ENCODE measurements at places on chromosomes 6 and 20. TPM values are rescaled to one million over a fixed set of nuclear protein-coding genes. Genes with fewer than 3 reads are reported as not detected.

The GUCA1A gene
- not detected for total RNA-seq

The OSER1 gene
- 36.1 TPM for total RNA-seq

The MYBL2 gene
- total RNA-seq: 41.9 TPM

The GMPR gene
- total RNA-seq: 32.3 TPM

The TGM2 gene
- 674 TPM for total RNA-seq

The RFX6 gene
- total RNA-seq: not detected

The TOMM34 gene
- 38.0 TPM for total RNA-seq

The IL17A gene
- total RNA-seq: not detected

The TLDC2 gene
- total RNA-seq: not detected

The FKBP1C gene
- total RNA-seq: 0.40 TPM

The HLA-DMB gene
- total RNA-seq: not detected

The HLA-DPB1 gene
- total RNA-seq: 10.3 TPM

The MED23 gene
- total RNA-seq: 30.3 TPM

- no peak for DNase-seq
Observed at GRCh38 chr6:28134015-28134414, 7.7 kb upstream of the ZKSCAN8 start.

- no peak for DNase-seq
Observed at GRCh38 chr6:37686111-37686510, 11.6 kb downstream of the MDGA1 start.

DNA sequence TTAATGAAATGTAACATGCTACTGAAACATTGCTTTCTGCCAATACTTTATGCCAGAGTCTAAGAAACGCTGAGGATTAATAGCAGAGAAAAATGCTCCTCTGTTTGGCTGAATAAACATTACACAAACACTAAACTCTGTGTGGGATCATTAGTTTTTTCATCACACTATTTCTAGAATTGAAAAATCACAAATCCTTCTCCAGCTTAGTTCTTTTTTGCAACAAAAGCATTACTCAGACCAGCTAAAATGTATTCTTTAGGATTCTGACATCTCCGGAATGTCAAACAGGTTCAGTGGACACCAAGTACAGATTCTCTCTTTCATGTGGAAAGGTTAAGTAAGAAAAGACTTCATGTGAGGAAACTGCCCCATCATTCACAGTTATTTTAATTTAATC lies 226.9 kb downstream of the SIM1 start:
- no peak for DNase-seq

DNA sequence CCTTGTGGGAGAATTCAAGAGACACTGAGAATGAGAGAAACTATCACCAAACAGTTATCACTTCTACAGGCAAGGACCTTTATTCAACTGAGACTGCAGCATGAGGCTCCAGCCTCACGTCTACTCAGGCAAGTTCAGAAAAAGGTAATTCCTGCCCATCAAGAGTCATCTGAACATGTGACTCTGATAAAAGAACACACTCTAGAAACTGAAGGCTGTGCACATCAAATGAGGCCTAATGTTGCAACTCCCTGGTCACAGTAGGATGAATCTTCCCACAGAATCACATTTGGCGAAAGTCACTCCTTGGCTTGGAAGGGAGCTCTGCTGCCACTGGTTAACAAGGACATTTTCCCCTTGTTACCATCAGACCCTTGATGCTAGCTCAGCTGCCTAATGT lies 71.2 kb upstream of the EMILIN3 start:
- no peak for DNase-seq

- DNase-seq: no peak
Observed at GRCh38 chr6:140001821-140002341, 627.4 kb upstream of the CITED2 start.

DNA sequence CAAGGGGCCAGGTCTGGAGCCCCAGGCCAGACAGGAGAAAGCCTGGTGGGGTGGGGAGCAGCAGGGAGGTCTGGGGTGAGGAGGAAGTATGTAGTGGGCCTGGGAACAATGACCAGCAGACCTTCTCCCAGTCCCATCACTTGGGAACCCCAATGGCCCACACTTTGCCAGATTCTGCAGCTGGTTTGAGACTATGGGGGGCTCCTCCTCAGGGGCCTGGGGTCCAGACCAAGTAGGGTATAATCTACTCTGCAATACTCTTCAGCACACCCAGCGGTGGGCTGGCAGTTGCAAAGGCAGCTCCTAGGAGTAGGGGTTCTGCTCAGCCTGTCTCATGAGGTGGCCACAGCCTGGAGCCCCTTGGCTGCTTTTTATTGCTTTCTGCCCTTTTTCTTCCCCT lies 52.8 kb downstream of the NPEPL1 start:
- DNase-seq: no peak

DNA sequence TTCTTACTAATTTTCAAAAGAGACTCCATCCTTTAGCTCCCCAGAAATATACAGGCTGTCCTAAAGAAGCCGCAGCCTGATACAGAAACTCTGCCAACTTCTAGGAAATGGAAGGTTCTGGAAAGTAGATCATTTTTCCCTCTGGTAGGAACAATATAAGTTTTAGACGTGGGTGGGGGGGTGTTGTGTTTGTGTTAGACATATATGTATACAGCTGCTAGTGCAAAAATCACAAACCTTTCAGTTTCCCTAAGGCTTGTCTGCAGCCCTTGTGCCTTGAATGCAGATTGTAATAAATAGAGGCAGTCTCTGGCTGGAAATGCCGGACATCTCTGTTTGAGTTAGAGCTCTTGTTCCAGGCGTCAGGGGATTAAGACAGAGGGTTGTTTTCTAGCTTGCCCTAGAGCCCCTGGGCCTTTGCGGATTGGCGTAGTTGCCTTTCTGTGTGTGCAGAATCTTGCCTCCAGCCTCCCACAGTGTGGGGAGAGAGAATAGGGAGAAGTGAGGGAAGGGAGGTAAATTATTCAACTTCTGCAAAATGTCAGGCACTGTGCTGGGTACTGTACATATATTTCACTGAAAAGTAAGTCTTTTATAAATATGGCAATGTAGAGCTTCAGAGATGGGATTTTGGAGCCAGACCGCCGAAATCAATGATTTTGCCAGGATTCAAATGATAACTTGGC lies 269.7 kb downstream of the PRL start:
- DNase-seq: no peak

DNA sequence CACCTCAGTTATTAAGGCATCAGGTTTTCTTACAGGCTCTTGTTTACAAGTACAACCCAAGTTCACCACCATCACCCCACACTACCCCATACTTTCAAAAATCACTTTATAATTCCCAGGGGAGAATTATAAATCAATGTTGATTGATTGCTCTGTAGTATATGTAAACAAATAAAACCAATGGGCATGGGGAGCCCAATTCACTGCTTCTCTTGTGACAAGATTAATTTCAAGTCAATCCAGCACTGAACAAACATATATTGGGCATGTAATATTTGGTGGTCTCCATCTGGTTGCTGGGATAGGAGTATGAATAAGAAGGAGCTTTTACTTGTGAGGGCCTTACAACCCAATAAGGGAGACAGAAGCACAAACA lies 95.8 kb downstream of the CLVS2 start:
- DNase-seq: no peak

GRCh38 chr6:159233365-159234101 lies 64.3 kb downstream of the FNDC1 start:
- DNase-seq: no peak

DNA sequence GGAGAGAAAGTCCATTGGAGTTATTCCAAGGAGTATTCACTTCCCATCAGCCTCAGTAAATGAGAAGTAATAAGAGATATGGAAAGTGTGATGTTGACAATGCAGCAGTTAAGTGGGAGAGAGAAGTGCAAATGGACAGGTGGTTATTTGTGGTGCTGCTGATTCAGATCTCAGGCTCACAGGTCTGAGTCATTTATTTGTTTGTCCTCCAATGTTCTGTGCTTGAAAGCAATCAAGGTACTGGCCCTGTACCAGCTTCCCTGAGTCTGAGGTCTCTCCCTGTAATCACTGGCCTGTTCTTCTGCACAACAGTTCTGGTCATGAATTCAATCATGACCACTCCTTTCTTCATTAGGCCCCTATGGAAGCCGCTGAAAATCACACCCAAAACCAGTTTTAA lies 827.7 kb downstream of the MAFB start:
- DNase-seq: no peak

DNA sequence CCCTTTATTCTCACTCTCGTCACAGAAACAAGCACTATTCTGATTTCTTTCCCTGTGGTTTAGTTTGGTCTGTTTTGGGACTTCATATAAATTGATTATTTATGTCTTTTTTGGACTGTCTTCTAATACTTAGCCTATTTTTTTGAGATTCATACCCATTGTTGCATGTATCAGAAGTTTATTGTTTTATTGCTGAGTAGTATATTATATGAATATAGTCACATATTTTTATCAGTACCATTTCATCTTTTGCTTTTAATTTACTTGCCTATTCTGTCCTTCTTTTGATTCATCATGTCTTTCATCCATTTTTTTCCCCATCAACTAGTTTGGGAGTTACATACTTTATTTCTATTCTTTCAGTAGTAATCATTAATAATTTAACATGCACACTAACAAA lies 112.0 kb downstream of the ID4 start:
- DNase-seq: no peak

- DNase-seq: no peak
Observed at GRCh38 chr6:11773013-11773412, 5.6 kb downstream of the ADTRP start.
